ENCODE measurements at places on chromosomes 12 and 14.

DNA sequence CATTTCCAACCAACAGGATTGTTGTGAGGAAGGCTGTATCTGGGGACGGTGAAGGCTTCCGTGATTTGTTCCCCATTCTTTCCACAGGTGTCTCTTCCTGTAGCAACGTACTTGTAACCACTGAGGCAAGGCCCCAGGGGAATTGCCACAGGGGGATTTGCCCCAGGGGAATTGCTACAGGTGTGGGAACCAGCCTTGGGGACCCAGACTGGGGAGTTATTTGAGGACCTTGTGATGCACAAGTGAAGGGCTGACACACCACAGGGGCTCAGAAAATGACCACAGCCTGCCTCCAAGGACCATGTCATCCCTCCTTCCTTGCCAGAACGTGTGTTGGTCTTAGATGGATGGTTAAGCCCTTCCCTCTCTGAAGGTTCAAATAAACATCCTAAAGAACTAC, 131.4 kb upstream of the RGS6 start:
- DNase-seq = no peak

- no peak for DNase-seq
Measured at GRCh38 chr12:41531147-41531829, 343.2 kb downstream of the PDZRN4 start.

GRCh38 chr12:1634590-1635191, 5.7 kb downstream of the WNT5B start:
- peak; percentile 37 for DNase-seq

DNA sequence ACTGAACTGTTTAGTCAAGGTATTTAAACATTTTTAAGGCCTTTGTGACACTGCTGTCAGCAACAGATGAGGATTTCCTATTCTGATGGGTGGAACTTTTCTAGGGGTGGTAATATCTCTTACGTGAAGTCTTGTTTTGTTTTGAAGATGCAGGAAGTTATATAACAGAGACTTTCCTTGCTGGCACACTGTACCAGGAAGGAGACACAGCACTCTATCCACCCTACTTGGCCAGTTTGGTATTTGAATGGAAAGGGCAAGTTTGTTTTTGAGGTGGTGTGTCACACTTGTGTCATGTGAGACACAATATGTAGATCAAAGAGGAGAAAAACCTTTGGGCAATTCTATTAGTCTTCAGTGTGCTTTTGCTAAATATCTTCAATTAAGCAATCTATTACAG, 51.6 kb upstream of the SRP54 start:
- peak; percentile 13 for DNase-seq

GRCh38 chr12:9928607-9929006, 3.6 kb downstream of the CLEC2A start:
- no peak for DNase-seq

DNA sequence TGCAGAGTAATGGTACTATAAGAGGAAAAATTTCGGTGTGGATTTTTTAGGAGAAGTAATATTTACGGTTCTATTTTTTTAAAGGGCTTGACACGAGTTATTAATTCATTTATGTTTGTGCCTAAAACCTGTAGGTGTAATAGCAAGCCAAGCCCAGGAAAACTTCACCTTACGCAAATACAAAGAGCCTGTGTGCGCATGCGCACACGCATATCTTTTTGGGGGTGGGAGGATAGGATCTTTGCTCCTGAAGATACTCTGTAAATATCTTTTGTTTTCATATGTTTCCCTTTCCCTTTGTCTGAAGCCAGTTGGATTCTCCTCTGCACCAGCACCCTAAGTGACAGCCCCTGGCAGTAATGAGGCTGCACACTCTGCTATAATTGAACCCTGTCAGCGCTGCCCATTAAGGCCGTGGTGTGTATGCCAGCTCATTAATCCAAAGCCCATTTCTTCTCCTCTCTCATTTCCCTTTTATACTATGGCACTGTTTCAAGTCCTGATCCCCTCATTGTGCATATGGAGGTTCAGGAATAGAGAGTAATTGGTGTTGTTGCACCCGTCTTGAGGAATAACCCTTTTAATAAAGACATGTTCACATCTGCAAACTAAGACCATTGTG, 327.2 kb upstream of the E2F7 start:
- no peak for DNase-seq

- DNase-seq = no peak
Measured at GRCh38 chr12:101356794-101357193, 50.8 kb downstream of the ARL1 start.

- no peak for DNase-seq
Measured at GRCh38 chr12:9449181-9449580, 158.5 kb downstream of the KLRB1 start.

DNA sequence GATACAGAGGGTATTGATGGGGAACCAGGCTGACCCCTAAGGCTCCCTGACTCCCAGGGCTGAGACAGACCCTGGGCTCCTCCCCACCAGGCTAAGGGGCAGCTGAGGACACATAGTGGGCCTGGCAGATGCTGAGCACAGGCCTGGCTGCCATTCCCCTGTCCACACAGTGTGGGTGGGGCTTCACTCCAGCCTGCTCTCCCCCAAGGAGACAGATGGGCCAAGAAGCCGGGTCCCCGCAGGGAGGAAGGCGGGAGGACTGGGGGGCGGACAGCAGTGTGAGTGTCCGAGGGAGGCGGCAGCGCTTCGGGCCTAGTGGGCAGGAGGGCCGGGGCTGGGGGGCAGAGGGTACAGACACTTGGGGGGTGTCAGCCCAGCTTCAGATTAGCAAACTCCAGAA, 32.0 kb downstream of the RFLNA start:
- no peak for DNase-seq

- no peak for DNase-seq
Measured at GRCh38 chr12:55995366-55995765, 1.7 kb upstream of the SUOX start.

GRCh38 chr12:91367234-91367849, 184.7 kb upstream of the DCN start:
- DNase-seq = no peak

- peak; percentile 6 for DNase-seq
Measured at GRCh38 chr14:51304438-51304837, 64.4 kb downstream of the TMX1 start.

DNA sequence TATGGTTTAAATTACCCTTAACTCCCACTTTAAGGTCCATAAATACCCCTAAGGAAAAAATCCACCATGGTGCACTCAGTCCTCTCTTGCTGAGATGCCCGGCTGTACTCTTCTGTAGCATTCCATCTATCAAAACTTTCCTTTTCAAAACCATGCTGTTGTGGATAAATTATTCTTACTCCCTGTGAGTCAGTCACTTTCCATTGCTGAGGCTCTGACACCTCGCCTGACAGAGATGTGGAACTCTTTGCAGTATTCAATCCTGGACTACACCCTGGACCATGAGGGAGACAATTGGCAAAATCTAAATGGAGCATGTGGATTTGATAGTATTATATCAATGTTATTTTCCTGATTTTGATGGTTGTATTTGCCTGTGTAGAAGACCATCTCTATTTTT, 49.1 kb downstream of the AVPR1A start:
- no peak for DNase-seq

DNA sequence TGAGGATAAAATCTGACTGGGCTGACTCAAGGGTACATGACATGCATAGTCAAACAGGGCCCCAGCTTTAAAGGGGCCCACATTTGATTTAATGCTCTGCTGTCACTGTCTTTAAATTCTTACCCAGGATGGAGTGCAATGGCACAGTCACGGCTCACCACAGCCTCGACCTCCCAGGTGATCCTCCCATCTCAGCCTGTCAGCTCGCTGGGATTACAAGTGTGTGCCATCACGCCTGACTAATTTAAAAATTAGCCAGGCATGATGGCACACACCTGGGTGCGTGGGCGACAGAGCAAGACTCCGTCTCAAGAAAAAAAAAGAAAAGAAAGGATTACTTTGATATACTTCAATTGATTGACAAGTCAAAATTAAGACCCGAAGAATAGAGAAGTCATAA, 9.2 kb upstream of the PLBD1 start:
- no peak for DNase-seq

- no peak for DNase-seq
Measured at GRCh38 chr14:84704601-84705000, 825.3 kb upstream of the FLRT2 start.

DNA sequence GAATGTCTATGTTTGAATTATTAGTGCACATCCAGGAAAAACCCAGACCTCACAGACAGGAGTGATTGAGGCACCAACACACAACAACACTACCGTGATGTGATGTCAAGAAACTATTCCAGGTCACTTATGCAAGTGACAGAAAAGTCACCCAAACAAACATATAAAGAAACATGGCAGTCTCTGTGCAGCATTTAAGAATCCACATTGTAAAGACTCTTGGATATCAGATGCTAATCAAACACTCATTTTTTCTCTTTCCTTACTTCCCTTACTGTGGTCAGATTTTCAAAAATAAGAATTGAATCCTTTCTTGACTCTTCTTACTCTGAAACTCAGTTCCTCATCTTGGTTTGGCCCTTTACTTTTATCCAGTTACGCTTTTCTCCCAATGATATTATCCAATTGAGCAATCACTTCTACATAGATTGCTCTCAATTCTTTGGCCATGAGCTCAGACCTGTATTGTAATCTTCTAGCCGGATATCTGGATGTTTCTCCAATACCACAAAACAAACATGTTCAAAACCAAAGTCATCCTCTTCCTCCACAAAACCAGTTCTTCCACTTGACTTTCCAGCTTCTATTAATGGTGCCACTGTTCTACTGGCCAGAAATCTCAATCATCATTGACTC, 115.4 kb downstream of the DUSP6 start:
- DNase-seq = no peak

DNA sequence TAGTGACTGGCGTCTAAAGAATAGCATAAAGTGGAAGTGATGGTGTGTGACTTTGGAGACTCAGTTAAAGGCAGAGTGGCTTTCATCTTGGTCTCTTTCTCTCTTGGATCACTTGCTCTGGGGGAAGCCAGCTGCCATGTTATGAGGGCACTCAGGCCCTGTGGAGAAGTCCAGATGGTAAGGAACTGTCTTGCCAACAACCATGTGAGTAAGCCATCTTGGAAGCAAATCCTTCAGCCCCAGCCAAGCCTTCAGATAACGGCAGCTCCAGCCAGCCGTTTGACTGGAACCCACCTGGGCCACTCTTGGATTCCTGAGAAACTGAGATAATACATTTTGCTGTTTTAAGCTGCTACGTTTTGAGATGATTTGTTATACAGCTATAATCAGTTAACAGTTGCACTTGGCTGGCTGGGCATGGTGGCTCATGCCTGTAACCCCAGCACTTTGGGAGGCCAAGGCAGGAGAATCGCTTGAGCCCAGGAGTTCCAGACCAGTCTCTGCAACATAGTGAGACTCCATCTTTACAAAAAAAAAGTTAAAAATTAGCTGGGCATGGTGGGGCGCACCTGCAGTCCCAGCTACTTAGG, 7.7 kb upstream of the LRRC23 start:
- no peak for DNase-seq

DNA sequence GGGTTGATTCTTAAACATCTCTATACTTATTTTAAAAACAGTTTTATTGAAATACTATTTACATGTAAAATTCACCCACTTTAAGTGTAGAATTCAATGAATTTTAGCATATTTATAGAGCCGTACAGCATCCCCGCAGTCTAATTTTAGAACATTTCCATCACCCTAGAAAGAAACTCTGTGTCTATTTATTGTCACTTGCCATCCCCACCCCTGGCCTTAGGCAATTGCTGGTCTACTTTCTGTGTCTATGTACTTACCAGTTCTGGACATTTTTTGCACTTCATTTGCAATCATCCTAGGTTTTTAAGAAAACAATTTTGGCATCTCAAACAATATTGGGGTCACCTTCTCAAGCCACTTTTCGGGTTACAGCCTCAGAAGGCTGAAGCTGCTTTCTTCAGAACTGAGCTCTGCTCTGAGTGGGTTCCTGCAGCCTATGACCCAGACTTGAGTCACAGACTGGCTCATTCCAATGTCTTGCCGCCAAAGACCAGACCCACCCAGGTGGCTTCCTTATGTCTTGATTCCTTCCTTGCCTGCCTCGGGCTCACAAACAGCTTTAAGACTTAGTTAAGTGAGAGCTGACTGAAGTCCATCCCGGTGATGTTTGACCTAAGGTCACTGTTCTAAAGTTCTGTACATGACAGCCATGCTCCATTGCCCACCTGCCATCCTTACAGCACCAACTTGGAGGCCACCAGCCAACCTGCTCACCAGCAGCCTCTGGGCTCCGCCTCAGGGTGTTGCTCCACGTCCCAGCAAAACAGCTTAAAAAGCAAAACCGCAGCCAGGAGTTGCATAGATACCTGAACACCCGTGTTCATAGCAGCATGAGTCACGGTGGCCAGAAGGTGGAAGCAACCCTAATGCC, 131.5 kb downstream of the CHST11 start:
- DNase-seq = no peak

DNA sequence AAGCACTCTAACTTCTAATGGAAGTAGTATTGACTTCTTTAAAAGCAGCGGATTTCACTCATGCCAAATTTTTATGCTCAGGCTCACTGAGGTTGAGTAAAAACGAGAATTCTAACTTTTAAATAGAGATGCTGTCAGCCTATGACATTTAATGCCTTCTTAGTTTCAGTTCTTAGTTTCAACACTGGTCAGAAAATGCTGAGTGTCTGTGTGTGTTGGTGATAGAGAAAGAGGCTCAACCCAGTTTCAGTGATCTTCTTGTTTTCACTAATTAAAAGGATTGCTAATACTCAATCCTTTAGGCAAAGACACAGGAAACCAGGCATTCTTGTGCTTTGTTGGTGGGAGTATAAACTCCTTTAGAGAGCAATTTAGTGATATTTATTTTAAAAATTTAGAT, 31.0 kb downstream of the PEBP1 start:
- DNase-seq = no peak

GRCh38 chr12:113850309-113851056, 115.6 kb downstream of the RBM19 start:
- no peak for DNase-seq

- DNase-seq = no peak
Measured at GRCh38 chr14:104637546-104638003, 33.0 kb upstream of the TMEM179 start.

DNA sequence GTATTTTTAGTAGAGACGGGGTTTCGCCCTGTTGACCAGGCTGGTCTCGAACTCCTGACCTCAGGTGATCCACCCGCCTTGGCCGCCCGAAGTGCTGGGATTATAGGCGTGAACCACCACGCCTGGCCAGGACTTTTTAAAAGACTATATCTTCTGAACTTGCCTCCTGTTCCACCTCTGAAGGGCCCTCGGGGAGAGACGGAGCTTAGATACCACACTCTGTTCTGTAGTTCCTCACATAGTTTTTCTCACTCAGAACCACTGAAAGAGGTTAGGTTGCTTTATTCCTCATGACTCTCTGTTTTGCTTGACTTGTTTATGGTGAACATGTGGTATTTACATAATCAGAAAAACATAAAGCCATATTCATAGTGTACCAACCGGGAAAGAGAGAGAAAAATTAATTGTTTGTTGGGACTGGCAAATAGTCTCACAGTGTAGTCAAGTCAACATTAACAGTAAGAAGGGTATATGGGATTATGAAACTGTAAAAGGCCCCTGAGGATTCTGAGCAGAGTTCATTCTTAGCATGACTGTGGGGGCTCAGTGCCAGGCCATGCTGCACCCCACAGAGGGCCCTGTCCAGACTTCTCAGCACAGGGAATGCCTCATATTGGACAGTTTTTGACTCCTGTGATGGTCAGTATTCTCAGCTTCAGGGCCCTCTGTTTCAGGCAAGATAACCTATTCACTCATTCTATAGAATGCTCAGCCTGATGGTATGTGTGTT, 342.3 kb downstream of the ZFP36L1 start:
- no peak for DNase-seq

GRCh38 chr14:30553311-30553989, 5.5 kb upstream of the G2E3 start:
- DNase-seq = no peak

- no peak for DNase-seq
Measured at GRCh38 chr14:55073856-55074255, 22.4 kb downstream of the MAPK1IP1L start.
